ELR (cell line): ENCODE measurements at places on chromosomes 11 and 22.

GRCh38 chr11:94028436-94028835 is 7.3 kb downstream of the HEPHL1 start:
- peak; percentile 93 for DNase-seq

DNA sequence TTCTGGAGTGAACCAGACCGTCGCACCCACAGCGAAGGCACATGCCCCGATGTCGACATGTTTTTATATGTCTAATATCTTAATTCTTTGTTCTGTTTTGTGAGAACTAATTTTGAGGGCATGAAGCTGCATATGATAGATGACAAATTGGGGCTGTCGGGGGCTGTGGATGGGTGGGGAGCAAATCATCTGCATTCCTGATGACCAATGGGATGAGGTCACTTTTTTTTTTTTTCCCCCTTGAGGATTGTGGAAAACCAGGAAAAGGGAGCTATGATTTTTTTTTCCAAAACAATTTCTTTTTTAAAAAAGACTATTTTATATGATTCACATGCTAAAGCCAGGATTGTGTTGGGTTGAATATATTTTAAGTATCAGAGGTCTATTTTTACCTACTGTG is 49.2 kb upstream of the OR4B1 start:
- peak; percentile 54 for DNase-seq

- DNase-seq: no peak
Measured at GRCh38 chr22:39110631-39111561, 13.9 kb downstream of the APOBEC3H start.

- DNase-seq: no peak
Measured at GRCh38 chr11:64067230-64067993, 31.7 kb downstream of the FLRT1 start.

DNA sequence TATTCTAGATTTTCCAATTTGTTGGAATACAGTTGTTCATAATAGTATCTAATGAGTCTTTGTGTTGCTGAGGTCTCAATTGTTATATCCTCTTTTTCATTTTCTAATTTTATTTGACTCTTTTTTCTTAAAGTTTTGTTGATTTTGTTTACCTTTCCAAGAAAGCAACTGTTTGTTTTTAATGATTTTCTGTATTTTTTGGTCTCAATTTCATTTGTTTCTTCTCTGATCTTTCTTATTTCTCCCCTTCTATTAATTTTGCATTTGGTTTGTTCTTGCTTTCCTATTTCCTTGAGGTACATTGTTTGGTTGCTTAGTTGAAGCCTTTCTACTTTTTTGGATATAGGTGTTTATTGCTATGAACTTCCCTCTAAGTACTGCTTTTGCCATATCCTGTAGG is 5.2 kb upstream of the OR52A1 start:
- DNase-seq: no peak

- peak; percentile 13 for DNase-seq
Measured at GRCh38 chr11:24781288-24781687, 284.4 kb downstream of the LUZP2 start.

- no peak for DNase-seq
Measured at GRCh38 chr11:71951741-71952310, 23.0 kb downstream of the RNF121 start.

DNA sequence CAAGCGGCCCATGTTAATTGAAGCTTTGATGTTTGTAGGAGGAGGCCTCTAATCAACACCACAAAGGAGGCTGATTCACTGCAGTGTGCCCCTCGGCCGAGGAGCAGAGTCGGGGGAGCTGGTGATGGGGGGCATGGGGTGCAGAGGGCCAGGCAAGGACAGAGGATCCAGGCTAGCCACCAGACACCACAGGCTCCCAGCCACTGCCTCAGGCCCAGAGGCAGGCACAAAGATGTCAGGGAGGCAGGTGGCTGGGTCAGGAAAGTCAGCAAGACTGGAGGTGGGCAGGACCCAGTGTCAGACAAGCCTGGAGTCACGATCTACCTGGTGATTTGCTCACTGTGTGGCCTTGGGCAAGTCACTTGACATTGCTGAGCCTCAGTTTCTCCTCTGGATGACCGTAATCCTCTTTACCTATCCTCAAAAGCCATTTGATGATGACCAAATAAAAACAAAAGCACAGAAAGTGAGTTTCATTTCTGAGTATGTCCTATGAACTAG is 121.0 kb downstream of the BUD13 start:
- DNase-seq: no peak

DNA sequence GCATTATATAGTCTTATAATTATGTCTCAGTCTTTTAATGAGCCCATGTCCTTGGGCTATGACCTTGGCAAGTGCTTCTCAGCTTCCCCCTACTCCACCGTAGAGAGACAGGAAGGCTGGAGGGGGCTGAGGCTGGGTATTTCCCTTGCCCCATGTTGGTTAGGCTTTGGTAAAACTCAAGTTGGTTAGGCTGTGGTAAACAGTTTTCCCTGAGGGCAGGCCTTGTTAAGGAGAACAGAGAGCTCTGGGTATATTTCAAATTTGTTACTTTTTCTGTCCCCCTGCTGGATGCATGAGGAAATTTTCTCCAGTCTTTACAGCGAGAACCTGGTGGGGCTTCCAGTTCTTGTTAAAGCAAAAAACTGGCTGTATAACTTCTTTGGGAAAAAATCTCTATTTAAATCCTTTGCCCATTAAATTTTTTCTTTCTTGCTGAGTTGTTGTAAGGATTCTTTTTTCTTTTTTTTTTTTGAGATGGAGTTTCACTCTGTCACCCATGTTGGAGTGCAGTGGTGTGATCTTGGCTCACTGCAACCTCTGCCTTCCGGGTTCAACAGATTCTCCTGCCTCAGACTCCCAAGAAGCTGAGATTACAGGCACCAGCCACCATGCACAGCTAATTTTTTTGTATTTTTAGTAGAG is 12.2 kb upstream of the DCHS1 start:
- DNase-seq: peak; percentile 70
